ENCODE measurements at places on chromosomes 2 and 18. TPM values are rescaled to one million over a fixed set of nuclear protein-coding genes. Genes with fewer than 3 reads are reported as not detected.

UGT1A6 gene
- total RNA-seq: not detected

DNA sequence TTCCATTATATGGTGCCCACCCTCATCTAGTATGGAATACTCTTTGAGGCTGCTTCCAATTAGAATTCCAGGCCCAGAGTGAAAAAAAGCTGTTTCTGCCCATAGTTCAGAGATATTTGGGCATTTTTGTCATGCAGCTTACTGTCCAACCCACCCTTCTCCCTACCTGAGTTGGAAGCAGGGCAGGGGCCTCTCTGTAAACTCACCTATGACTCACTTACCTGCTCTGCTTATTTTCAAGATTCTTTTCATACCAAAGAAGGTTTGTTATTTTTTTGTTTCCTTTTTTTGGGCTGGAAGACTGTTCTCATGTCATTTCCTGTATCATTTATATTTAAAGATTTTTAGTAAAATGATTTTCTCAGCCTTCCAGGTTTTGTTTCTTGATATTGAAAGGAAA lies 38.4 kb upstream of the PPP1R1C start:
- no peak for DNase-seq

- no peak for DNase-seq
Measured at GRCh38 chr2:117087535-117088291, 726.8 kb upstream of the DDX18 start.

- DNase-seq: no peak
Measured at GRCh38 chr2:159516241-159516758, 100.0 kb downstream of the BAZ2B start.
